ENCODE measurements at places on chromosomes 4 and X.

DNA sequence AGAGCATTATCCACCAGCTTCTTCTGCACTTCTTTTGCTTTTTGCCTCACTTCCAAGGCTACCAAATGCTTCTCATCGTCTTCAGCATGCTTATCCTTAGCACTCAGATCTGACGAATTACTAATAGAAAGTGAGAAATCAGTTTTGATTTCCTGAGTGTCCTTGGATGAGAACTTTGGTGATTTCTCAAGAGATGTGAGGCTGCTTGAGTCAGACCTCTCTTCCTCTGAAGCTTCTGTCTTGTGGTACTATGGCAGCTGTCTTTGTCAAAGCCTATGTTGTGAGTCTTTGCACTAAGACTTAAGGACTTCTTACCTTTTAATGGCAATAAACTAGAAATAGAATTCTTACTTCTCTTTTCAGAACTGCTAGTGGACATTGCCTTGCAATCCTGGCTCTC, 169.9 kb downstream of the CPE start:
- no peak for DNase-seq

DNA sequence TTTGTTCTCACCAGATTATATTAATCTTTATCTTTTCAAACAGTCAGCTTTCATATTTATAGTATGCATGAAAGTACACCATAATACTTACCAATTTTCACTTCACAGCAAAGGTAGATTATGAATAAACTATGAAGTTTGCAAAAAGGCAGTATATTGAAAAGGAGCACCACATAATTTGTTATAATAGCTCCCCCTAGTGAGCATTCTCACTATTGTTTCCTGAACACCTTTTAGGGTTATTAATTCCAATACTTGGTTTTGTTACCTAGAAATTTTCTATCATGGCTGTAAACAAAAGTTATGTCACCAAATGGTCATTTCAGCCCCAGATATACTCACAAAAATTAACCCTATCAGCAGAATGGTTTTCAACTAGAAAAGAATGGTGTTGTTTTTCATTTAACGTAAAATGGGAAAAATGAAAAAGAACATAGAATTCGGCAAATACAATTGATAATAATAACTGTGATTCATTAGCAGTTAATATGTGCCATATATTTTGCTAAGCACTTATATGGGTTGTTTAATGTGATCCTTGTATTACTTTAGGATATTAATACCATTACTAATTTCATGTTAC, 30.2 kb upstream of the NKX6-1 start:
- no peak for DNase-seq

DNA sequence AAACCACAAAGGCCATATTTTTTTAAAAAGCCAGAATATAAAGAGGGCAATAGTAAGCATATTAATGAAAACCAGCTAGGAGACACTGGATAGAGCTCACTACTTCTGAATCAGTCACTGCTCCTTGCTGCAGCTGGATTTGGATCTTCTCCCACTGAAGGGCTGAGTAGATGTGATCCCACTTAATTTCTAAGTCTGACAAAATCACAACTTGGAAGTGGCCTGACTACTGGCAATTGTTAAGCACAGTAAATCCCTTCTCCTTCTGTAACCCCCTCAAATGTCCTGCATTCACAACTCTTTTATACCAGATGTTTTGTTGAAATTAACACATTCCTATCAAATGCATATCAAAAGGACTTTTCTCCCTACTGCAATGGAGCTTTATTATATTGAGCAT, 72.9 kb downstream of the AMMECR1 start:
- DNase-seq = no peak

- no peak for DNase-seq
These were observed 27.0 kb upstream of the PRPS1 start for GRCh38 chrX:107601326-107601725.

- DNase-seq = no peak
These were observed 89.7 kb downstream of the ARHGAP10 start for GRCh38 chr4:147821555-147821954.

DNA sequence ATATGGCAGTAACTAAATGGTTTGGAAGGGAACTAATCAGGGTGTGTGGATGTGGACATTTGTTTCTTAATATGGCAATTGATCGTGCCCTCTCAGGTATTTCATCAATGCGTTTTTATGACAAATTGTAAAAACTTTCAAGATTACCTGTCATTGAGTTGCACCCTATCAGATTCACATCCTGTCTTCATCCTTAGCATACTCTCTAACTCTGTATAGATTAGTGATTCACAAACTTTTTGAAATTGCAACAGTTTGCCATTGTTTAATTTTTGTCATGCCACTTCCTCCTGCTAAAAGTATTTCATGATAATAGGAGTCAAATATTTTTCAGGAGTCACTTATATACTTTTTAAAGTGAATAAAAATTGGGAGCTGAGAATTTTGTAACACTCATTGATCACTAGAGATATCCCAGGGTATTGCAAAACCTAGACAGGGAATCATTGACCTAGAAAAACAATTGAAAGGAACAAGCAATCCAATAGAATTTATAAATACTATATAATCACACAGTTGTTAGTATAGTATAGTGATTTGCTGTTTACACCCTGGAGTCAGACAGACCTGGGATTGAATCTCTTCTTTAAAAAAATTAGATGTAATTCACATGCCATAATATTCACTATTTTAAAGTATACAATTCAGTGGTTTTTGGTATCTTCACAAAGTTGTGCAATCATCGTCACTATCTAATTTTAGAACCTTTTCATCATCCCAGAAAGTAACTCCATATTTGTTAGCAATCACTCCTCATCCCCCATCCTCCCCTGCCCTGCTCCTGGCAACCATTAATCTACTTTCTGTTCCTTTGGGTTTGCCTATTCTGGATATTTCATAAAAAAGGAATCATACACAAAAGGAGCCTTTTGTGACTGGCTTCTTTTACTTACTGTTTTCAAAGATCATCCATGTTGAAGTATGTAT, 8.9 kb downstream of the MID2 start:
- no peak for DNase-seq

DNA sequence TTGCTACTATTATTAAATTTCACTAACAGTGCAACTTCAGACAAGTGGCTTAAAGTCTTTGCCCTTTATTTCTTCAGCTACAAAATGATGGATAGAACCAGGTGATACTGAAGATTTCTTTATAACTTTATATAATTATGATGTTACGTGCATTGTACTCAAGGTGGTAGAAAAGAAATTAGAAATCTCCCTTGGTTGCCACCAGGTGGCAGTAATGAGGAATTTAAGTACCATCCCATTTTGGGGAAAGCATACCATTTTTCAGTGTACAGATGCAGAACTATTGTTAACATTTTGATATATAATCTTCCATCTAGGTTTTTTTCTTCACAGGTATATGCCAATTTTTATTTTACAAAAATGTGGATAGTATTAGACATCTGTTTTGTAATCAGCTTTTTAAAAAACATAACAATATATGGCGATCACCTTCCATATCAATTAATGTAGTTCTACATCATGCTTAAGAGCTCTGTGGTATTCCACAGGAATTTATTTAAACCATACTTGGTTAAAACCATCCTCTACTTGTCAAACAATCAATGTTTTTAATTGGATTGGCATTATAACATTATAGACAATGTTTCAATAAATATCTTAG, 37.7 kb upstream of the RAB33B start:
- DNase-seq = no peak

DNA sequence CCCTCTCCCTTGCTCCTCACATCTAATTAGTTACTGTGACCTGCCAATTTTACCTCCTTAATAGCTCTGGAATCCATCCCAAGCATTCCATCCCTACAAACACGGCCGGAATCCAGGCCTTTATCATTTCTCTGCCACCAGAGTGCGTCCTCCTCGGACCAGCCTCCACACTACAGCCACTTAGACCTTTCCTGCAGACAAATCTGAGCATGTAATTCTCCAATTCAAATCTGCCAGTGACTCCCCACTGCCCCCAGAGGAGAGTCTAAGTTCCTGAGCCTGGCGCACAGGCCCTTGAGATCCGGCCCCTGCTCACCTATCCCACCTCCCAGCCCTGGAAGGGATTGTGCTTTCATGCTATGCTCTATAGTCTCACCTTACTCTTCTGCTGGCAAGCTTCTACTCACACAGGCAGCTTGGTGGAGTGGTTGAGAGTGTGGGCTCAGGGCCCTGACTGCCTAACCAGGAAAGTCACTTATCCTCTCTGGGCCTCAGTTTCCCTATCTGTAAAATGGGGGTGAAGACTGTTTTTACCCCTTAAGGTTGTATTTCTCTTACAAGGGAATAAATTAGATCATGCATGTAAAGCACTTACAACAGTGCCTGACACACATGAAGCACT, 31.2 kb downstream of the PJA1 start:
- DNase-seq = no peak

GRCh38 chrX:40644176-40644575, 3.2 kb downstream of the CXorf38 start:
- DNase-seq = no peak
